CD8-positive, alpha-beta memory T cell (primary cell): ENCODE measurements at places on chromosomes 2 and 18. TPM values are rescaled to one million over a fixed set of nuclear protein-coding genes. Genes with fewer than 3 reads are reported as not detected.

NOSTRIN gene
- polyA plus RNA-seq: not detected

LHCGR gene
- polyA plus RNA-seq: not detected

THUMPD2 gene
- 8.0 TPM for polyA plus RNA-seq

- H3K36me3 ChIP-seq: peaks cover 54% of the 10 kb centered on the region
- DNase-seq: no peak
- H3K27me3 ChIP-seq: no peaks in the 10 kb centered on the region
- H3K27ac ChIP-seq: no peak overlapping the region
- no peaks in the 10 kb centered on the region for H3K4me1 ChIP-seq
Observed at GRCh38 chr18:62571648-62572047, 48.8 kb downstream of the ZCCHC2 start.

DNA sequence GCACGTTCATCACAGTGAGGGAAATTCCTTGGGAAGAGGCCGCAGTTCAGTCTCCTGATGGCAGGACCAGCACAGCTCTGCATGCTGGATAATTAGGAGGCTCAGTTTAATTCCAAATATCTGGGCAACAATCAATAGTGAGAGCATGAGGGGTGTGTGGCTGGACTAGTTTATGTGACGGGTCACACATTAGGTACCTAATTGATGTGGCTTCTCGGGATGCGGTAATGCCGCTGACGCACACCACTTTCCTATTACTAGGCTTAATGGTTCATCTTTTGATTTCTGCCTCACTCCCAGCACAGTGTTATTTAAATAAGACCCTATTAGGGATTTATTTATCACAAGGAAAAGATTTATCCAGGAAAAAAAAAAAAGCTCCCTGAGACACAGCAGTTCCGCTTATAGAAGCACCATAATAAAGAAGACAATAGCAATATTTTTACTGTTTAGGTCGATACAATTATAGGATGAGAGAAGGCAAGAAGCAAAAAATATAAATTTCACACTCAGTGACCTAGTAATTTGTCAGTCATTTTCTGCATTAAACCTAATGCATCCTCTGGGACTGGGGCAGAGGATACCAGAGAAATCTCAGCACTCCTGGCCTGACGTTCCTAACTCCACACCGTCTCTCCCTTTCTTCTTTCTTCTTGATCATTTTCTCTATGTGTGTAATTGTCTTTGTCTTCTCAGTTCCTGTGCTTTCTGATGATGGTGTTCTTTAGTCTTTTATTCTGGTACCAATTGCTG lies 264.7 kb upstream of the SLC14A2 start:
- no peak for DNase-seq
- no peaks in the 10 kb centered on the region for H3K36me3 ChIP-seq
- no peaks in the 10 kb centered on the region for H3K27me3 ChIP-seq
- no peak overlapping the region for H3K4me3 ChIP-seq

GRCh38 chr18:2570772-2571199 lies 519 bp downstream of the METTL4 start:
- H3K27ac ChIP-seq: peak overlapping the region; percentile 100
- peak overlapping the region; percentile 98 for H3K4me3 ChIP-seq
- peaks cover 28% of the 10 kb centered on the region for H3K4me1 ChIP-seq
- peak; percentile 67 for DNase-seq

DNA sequence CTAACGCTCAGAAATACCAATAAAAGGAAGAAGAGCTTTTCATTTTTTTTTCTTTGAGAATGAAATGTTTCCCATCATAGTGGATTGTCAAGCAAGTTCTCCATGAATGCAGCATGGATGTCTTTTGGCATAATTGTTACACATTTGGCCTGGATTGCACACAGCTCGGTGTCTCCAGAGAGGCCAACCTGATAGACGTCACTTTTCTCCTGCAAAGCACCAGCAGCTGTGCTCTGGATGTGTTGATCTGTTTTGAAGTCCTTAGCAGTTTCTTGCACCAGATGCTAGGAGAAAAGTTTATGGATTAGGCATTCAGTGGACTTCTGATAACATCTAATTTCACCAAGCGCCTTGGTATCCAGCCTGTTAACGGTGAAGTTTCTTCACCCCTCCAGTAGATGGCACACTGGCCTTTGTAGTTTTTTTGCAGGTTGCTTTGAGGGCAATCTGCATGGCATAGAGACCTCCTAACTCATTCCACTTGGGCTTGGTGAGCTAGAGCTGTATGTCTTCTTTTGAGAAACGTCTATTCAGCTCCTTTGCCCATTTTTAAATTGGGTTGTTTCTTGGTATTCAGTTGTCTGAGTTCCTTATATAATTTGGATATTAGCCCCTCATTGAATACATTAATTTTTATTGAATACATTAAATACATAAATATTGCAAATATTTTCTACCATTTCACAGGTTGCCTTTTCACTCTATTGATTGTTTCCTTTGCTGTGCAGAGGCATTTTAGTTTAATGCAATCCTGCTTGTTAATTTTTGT lies 59.7 kb downstream of the PTH2R start:
- no peaks in the 10 kb centered on the region for H3K36me3 ChIP-seq
- H3K4me1 ChIP-seq: no peaks in the 10 kb centered on the region
- H3K4me3 ChIP-seq: no peak overlapping the region
- no peak overlapping the region for H3K27ac ChIP-seq
- H3K27me3 ChIP-seq: no peaks in the 10 kb centered on the region
- no peak for DNase-seq

GRCh38 chr2:40430776-40431599 lies 20.9 kb downstream of the SLC8A1 start:
- no peak overlapping the region for H3K4me3 ChIP-seq
- no peaks in the 10 kb centered on the region for H3K4me1 ChIP-seq
- DNase-seq: no peak
- H3K27ac ChIP-seq: no peak overlapping the region

DNA sequence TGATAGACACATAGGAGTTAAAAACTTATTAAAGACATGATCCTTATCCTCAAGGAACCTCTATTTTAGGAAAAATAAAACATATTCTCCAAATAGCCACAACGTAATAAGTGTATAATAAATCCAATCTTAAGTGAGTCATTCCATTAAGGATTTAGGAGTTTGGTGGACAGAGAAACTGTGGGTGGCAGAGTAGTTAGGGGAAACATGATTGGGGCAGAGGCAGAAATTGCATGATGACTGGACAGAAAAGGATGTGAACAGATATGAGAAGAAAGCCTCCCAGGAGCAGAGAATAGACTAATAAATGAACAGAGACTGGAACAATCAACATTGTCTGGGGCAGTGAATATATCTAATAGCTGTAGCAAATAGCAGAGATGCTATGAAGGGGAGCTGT lies 48.1 kb upstream of the SIGLEC15 start:
- no peak for DNase-seq
- peaks cover 19% of the 10 kb centered on the region for H3K4me1 ChIP-seq
- H3K4me3 ChIP-seq: no peak overlapping the region

- no peaks in the 10 kb centered on the region for H3K4me1 ChIP-seq
- H3K36me3 ChIP-seq: no peaks in the 10 kb centered on the region
- no peak overlapping the region for H3K4me3 ChIP-seq
Observed at GRCh38 chr2:163734881-163735684, 725 bp downstream of the FIGN start.

DNA sequence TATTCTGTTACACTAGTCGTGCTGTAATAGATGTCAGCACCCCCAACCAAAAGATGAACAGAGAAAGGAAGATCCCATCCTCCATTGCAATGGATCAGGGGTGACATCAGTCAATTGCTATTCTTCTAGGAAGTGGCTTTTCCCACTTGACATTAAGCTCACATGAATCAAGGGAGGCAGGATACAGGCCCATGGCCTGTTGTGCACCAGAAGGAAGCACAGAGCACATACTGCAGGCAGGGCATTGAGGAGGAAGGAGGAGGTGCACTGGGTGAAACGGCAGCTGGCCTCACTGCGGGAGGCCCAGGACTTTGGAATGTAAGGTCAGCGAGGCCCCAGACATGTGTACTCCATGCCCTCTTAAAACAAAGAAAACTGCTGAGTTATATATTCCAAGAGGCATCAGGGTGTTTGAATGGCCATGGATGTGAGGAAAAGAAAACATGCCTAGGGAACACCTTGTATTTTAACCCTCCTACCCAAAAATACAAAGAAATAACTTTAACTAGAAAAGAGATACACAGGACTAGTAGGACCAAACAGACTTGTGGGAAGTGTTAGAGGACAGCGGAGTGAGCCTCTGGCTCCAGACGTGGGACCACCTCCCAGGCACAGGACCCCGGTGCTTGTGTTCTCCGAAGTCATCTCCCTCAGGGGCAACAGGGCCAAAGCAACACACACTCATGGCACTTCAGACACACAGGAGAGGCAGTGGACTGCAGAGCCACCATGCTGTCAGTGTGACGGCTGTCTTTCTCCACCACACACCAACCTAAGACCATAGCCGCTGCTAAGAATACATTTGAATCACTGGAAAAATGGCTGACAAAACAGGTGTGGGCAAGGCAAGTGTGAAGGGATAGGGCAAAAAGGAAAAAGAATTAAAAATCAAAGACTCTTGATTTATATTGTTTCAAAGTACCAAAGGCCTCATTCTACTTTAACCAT lies 51.4 kb upstream of the RIOK3 start:
- no peak for DNase-seq
- no peaks in the 10 kb centered on the region for H3K27me3 ChIP-seq

- H3K36me3 ChIP-seq: no peaks in the 10 kb centered on the region
- DNase-seq: no peak
- no peaks in the 10 kb centered on the region for H3K4me1 ChIP-seq
Observed at GRCh38 chr2:51612387-51612786, 580.5 kb upstream of the NRXN1 start.

- no peak overlapping the region for H3K27ac ChIP-seq
- H3K4me1 ChIP-seq: no peaks in the 10 kb centered on the region
- no peak for DNase-seq
- no peaks in the 10 kb centered on the region for H3K27me3 ChIP-seq
- no peaks in the 10 kb centered on the region for H3K36me3 ChIP-seq
Observed at GRCh38 chr2:108154366-108155061, 85.3 kb upstream of the SULT1C3 start.

DNA sequence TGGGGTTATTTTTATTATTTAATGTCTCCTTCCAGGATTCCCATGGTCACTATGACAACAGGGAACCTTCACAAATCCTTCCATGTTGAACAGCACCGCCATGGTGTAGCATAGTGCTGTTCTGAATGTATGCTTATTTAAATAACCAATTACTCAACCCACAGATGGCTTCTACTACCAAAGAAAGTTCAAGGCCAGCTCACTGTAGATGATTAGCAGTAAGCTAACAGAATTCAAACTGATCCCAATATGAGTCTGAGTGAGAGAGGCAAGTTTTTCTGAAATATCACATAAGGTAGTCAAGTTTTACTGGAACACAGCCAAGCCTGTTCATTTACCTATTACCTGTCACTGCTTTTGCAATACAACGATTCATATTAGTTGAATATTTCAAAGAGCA lies 51.2 kb downstream of the CLASP1 start:
- no peak overlapping the region for H3K27ac ChIP-seq
- no peak for DNase-seq
- H3K4me3 ChIP-seq: no peak overlapping the region
- no peaks in the 10 kb centered on the region for H3K27me3 ChIP-seq

GRCh38 chr2:100747996-100748615 lies 71.8 kb upstream of the NPAS2 start:
- DNase-seq: no peak
- H3K4me3 ChIP-seq: no peak overlapping the region
- no peaks in the 10 kb centered on the region for H3K27me3 ChIP-seq
- no peak overlapping the region for H3K27ac ChIP-seq
- no peaks in the 10 kb centered on the region for H3K36me3 ChIP-seq

DNA sequence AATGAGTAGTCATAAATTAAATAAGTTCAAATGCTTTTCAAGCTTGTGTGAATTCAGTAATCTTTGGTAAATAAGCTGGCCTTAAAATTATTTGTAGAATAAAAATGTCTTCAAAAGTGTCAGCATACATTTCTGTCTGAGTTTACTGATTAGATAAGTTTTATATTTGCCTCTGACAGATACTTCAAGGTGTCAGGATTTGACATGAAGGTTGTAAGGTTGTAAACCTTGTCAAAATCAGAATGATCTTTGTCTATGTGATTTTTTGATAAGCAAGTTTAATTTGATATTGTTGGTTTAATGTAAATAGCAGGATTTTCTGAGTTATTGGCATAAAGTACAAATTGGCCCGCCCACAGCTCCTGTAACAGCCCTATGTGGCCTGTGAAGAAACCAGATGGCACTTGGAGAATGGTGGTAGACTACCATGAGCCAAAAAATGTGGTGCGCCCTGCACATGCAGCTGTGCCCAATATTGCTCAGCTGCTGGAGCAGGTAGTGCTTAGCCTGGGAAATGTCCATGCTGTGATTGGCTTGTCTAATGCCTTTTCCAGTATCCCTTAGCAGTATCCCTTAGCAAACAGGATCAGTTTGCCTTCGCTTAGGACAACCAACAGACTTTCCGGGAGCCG lies 188.0 kb upstream of the SPHKAP start:
- no peak for DNase-seq

DNA sequence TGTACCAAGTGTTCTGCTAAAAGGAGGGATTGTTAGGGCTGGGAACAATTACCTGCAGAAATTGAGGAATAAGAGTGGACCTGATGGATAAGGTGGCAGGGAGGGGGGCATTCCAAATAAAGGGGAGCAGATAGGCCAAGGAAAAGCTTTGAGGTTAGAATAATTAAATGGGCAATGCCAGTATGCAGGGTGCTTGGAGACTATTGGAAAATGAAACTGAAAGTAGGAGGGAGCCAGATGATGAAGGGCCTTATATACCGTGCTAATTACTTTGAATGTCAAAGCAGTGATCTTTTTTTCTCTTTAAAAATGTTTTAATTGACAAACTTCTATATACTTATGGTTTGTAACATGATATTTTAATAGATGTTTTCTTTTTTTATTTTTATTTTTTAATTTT lies 42.9 kb downstream of the MMADHC start:
- H3K4me1 ChIP-seq: no peaks in the 10 kb centered on the region
- no peak for DNase-seq
- no peak overlapping the region for H3K27ac ChIP-seq
- H3K27me3 ChIP-seq: no peaks in the 10 kb centered on the region

GRCh38 chr2:9824956-9825720 lies 18.1 kb upstream of the TAF1B start:
- no peaks in the 10 kb centered on the region for H3K36me3 ChIP-seq
- no peak for DNase-seq
- no peaks in the 10 kb centered on the region for H3K27me3 ChIP-seq
- H3K27ac ChIP-seq: no peak overlapping the region
- H3K4me3 ChIP-seq: no peak overlapping the region

DNA sequence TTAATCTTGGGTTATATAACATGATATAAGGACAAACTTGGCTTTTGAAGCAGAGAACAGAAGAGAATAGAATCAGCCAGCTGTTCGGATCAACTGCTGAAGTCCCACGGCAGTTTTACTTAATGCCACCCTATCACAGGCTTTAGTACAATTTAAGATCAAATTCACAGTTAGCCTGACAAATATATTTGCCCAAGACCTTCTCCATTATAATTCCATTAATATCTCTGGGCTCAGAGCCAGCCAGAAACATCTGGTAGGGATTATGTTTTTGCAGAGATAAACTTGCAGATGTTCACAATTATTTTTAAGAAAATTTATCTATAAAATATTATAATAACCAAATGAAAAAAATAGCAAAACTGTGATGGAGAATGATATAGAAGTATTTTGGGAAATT lies 381.4 kb downstream of the RAD51AP2 start:
- no peak for DNase-seq
- no peak overlapping the region for H3K4me3 ChIP-seq
- no peak overlapping the region for H3K27ac ChIP-seq
- no peaks in the 10 kb centered on the region for H3K4me1 ChIP-seq
- no peaks in the 10 kb centered on the region for H3K36me3 ChIP-seq
- H3K27me3 ChIP-seq: no peaks in the 10 kb centered on the region

GRCh38 chr2:105055613-105056012 lies 17.7 kb downstream of the MRPS9 start:
- no peak overlapping the region for H3K27ac ChIP-seq
- no peaks in the 10 kb centered on the region for H3K36me3 ChIP-seq
- DNase-seq: no peak
- no peaks in the 10 kb centered on the region for H3K27me3 ChIP-seq

GRCh38 chr2:43464590-43464989 lies 131.2 kb downstream of the THADA start:
- H3K4me3 ChIP-seq: no peak overlapping the region
- no peaks in the 10 kb centered on the region for H3K27me3 ChIP-seq
- H3K36me3 ChIP-seq: no peaks in the 10 kb centered on the region
